ENCODE measurements at places on chromosomes 3 and 15. TPM values are rescaled to one million over a fixed set of nuclear protein-coding genes. Genes with fewer than 3 reads are reported as not detected.

- no peak for DNase-seq
Observed at GRCh38 chr3:126485176-126485897, 9.6 kb upstream of the ZXDC start.

UBE2E2 gene
- total RNA-seq = 21.4 TPM

ZNF770 gene
- 70.7 TPM for total RNA-seq

GRCh38 chr3:151974067-151974466 is 100.6 kb downstream of the SUCNR1 start:
- no peak for DNase-seq

TRIP4 gene
- total RNA-seq = 18.3 TPM

DNA sequence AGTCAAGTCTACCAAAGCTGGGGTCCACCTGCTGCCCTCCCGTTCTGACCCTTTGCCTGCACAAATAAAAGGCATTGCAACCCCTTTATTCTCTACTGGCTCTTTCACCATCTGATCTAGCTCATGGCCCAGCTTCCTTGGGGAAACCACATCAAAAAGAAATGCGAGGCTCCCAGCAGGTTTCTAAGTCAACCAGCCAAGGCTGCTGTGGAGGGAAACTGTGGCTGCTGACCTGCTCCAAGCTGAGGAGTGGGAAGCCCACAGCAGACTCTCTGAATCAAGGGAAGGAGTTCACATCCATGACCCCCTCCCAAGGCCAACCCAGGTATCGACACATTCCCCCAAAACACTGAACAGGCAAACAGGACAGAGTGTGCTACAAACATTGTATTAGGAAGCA is 25.2 kb upstream of the SLCO2A1 start:
- no peak for DNase-seq

DNA sequence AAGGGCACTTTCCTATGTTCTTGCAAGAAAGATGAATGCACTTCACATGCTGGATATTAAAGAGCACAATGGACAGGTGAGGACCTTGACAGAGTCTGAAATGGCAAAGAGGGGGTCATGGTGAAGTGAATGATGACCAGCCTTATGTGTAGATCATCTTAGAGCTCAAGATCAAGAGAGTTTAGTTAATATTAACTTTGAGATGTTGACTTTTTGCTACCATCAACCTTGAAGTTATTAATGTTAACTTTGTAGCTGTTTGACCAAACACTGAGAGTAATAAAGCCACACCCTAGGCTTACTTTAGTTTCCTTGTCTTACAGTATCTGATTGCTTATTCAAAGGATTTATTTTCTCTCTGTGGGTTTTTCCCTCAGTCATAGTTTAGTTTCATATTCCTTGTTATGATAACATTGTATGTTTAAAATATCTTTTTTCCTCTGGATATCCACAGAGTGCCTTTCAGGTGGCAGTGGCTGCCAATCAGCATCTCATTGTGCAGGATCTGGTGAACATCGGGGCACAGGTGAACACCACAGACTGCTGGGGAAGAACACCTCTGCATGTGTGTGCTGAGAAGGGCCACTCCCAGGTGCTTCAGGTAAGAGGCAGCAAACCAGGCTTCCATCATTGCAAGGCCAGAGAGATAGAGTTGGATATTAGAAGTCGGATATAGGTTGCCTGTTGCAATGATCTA is 5.4 kb downstream of the NFKBIZ start:
- no peak for DNase-seq

KCNMB2 gene
- not detected for total RNA-seq

GRCh38 chr3:194135516-194135805 is 487 bp upstream of the HES1 start:
- DNase-seq = no peak

GRCh38 chr3:5191555-5192304 is 4.2 kb downstream of the EDEM1 start:
- DNase-seq = no peak

- DNase-seq = no peak
Observed at GRCh38 chr3:79516795-79517194, 251.0 kb downstream of the ROBO1 start.

DNA sequence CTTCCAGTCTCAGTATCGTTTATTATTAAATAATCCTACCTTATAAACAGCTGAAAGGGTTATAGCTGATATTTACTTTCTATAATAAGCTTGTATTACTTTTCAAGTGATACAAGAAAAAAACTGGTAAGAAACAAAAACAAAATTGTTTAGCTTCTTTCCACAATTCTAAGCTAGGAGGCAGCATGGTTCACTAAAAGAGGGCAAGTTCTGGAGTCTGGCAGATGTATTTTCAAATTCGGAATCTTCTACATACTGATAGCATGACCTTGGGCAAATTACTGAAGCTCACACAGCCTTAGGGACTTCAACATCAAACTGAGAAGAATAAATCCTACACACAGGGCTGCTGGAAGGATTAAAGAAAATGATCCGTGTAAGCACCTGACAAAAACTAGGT is 15.4 kb downstream of the C15orf62 start:
- no peak for DNase-seq

SERPINI1 gene
- total RNA-seq = 6.5 TPM

GRCh38 chr3:197953325-197953724 is 3.3 kb downstream of the RPL35A start:
- DNase-seq = no peak

FEZF2 gene
- not detected for total RNA-seq

DNA sequence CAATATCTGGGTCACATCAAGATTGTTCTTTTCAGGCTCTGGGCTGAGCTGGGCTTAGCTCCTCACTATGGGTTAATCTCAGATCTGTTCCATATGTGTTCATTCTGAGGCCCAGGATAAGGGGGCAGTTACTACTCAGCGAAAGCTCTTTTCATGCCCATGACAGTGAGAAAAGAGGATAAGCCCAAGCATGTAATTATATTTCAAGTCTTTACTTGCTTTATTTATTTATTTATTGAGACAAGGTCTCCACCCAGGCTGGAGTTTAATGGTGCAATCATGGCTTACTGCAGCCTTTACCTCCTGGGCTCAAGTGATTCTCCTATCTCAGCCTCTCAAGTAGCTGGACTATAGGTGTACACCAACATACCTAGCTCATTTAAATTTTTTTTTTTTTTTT is 44.7 kb upstream of the SELENOK start:
- no peak for DNase-seq

GRCh38 chr3:124907957-124908356 is 20.8 kb upstream of the ITGB5 start:
- no peak for DNase-seq

ROBO2 gene
- not detected for total RNA-seq

DNA sequence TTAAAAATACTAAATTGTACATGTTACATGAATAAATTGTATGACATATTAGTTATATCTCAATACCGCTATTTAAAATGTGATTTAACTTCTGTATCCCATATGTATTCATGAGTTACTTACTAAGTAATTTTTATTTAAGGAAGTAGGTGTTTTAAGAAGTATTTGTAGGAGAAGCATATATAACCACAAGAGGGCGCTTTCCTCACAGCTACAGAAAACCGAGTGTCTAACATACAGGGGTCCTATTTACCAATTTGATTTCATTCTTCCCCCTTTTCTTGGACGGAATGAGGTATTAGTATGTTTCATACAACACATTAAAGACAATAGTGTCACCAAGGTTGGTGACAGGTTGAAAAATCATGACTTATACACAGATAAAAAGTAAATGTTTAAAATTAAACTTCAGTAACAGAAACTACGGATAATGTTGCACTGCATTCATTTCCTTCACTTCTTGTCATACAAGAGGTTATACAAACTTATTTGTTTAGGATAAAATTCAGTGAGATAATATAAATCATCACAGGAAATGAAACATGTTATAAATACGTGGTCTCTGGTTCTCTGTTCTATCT is 253.6 kb downstream of the MAGI1 start:
- peak; percentile 32 for DNase-seq

SLC33A1 gene
- 23.3 TPM for total RNA-seq

GRCh38 chr3:95272781-95273180 is 1209.9 kb downstream of the NSUN3 start:
- DNase-seq = no peak

WDR93 gene
- total RNA-seq = 0.42 TPM

- DNase-seq = peak; percentile 73
Observed at GRCh38 chr15:45634432-45635190, at the start of gene SQOR. TSS of gene SQOR (plus strand) at chr15:45635029. CDS start at chr15:45658924, 23,895 bp downstream.

DNA sequence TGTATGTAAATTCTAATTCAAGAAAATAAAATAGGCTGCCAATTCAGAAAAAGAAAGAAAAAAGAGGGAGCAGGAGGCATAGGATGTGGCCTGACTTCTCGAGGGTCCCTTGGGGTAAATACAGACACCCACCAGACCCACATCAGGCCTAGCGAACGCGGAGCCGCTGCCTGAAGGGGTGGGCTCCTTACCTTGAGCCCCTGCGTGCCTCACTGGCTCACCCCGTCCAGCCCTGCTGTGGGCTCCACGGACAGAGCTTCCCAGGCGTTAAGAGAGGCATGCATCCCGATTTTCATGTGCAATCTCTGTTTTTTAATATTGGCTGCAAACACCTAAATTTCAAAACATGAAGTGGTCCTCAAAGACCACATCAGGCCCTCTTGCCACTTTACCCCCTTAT is 257.8 kb downstream of the PLCL2 start:
- no peak for DNase-seq

GRCh38 chr3:155286736-155287135 is 6.7 kb downstream of the STRIT1 start:
- DNase-seq = no peak

DNA sequence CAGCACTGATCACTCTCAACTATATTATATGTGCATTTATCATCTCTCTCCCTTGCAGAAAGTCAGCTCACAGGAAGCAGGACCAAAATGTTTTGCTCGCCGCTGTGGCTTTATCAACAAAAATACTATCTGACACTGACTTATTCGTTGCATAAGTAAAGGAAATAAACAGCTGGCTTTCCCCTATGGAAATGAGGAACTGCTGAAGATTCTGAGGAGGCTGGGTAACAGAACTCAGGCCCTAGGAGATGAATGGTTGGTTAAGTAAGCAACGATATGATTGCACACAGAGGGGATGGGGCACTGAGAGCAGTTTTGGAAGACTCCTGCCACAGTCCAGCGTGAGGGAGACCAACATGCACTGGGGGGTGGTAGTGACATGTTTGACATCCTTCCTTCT is 181.1 kb downstream of the STT3B start:
- no peak for DNase-seq

JAGN1 gene
- 33.4 TPM for total RNA-seq

Measured in HCT116 (cell line).